ENCODE measurements at places on chromosomes 1 and 21.

DNA sequence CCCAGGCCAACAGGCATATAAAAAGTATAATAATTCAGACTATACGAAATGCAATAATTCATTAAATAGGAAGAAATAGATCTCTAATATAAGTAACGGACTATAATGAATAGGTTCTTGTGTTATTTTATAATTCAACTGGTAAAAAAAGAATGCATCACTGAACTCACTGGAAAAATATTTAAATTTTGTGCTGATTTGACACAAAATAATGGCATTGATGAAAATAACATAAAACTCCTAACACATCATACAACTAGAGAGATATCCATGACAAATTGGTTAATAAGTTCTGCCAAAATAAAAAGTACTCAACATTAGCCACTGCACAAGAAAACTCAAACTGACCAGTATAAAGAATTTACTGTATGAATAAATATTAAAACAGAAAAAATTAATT is 57.1 kb upstream of the RAB4A start:
- no peak overlapping the region for H3K4me3 ChIP-seq
- no peaks in the 10 kb centered on the region for H3K4me1 ChIP-seq
- H3K27ac ChIP-seq = no peak overlapping the region

DNA sequence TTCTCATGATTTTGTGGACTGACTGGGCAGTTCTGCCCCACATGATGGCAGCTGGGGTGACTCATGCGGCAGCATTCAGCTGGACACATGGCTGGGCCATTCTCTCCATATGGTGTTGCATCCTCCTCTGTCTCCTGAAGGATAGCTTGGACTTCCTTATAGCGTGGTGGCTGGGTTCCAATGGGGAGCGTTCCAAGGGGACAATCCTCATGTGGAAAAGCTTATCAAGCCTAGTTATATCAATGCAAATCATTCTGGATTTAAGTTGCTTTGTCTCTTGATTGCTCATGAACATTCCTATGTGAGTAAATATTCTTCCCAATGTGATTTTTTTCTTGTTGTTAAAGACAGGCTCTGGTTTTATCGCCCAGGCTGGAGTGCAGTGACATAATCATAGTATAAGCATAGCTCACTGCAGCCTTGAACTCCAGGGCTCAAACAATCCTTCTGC is 13.2 kb upstream of the SLC2A1 start:
- no peak overlapping the region for H3K27ac ChIP-seq
- H3K4me3 ChIP-seq = no peak overlapping the region

DNA sequence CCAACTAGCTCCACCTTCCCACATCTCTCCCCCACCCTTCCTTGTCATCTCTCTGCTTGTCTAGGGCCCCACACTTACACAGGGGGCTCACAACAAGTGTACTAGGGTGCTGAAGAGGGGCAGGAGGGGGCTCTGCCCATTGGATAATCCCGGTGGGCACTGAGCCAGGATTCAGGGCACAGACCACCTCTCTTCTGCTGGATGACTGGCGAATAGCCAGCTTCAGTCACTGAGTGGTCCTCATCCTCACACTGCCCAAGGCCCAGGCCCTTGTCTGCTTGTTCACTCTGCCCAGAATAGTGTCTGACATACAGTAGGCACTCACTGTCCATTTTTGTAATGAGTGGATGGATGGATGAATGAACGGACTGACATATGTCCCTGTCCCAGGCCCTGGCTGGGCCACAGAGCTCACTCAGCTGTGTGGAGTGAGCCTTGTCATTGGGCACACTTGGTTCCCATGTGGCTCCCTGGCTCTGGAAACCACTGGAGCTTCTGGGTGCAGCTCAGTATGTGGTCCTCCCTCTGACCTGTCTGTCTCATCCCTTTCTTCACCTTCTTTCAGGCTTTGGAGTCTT is 36.6 kb downstream of the FOXO6 start:
- H3K4me3 ChIP-seq = no peak overlapping the region
- DNase-seq = no peak
- no peak overlapping the region for H3K27ac ChIP-seq
- no peaks in the 10 kb centered on the region for H3K4me1 ChIP-seq

DNA sequence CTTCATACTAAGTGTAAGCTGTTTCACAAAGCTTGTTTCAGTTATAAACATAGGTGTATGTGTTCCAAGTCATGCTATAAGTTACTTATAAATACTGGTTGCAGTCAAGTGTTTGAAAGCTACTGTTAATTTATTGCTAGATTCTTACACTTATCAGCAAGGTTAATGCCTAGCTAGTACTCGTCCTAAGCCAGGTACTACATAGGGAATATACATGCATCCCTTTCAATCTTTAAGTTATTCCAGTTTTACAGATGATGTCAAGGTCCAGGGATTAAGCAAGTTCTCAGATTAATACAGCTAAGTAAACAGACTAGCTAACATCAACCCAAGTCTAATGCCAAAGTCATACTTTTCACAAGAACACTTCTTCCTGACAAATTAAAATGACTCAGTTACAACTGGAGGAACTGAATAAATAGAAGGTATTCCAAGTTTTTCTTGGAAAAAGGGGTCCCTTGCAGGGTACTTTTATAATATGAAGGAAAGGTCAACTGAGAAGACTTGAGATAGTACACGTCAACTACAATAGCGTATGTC is 652.2 kb upstream of the USP24 start:
- H3K27me3 ChIP-seq = no peaks in the 10 kb centered on the region
- H3K36me3 ChIP-seq = no peaks in the 10 kb centered on the region
- no peak overlapping the region for H3K27ac ChIP-seq
- H3K4me1 ChIP-seq = no peaks in the 10 kb centered on the region

- peaks cover 6% of the 10 kb centered on the region for H3K4me1 ChIP-seq
- DNase-seq = no peak
- H3K27me3 ChIP-seq = no peaks in the 10 kb centered on the region
- H3K4me3 ChIP-seq = no peak overlapping the region
These were observed 17.9 kb downstream of the ATP5PO start for GRCh38 chr21:33897739-33898138.

DNA sequence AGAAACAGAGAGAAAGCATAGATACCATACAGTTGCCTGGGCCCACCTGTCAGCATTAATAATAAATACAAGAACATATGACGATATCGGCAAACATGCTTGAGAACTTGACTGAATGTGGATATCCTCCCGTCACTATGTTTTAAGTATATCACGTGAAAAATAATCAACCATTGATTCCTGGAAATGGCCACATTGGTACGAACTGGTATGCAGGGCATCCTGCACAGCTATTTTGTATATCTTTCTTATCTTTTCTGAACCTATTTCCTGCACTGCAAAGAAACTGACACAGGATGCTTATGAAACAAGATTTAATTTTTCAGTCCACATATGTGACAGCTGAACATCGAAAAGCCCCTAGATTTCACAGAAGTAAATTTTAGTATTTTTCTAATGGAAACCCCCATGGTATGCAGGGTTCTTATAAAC is 22.8 kb upstream of the RGS1 start:
- H3K27ac ChIP-seq = peak overlapping the region; percentile 80
- peaks cover 46% of the 10 kb centered on the region for H3K4me1 ChIP-seq
- H3K27me3 ChIP-seq = no peaks in the 10 kb centered on the region

DNA sequence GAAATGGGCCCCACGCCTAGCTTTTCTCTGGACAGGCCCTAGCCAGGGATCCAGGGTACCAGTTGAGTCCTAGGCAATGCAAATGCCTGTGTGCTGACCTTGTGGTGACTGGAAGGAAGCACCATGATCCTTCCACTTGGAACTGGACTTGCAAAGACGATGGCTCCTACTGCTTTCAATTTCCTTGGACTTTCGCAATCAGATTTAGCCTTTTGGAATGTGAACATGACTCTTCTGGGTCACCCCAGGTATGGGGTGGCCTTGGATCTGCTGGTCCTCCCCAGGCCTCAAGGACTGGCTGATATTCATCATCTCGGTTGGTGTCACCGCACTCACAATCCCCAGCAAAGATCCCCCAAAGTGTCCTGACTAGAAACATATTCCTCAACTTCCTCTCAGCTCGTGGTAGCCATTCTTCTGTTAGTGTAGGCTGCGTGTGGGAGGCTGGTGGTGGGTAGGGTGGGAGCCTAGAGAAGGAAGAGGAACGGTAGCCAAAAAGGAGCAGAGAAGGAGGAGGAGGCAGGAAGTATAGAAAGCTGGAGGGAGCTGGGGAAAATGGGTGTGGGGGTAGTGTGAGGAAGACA is 130.5 kb downstream of the PPIAL4G start:
- DNase-seq = no peak
- H3K4me3 ChIP-seq = no peak overlapping the region
- no peaks in the 10 kb centered on the region for H3K36me3 ChIP-seq
- H3K27me3 ChIP-seq = peaks cover 48% of the 10 kb centered on the region

DNA sequence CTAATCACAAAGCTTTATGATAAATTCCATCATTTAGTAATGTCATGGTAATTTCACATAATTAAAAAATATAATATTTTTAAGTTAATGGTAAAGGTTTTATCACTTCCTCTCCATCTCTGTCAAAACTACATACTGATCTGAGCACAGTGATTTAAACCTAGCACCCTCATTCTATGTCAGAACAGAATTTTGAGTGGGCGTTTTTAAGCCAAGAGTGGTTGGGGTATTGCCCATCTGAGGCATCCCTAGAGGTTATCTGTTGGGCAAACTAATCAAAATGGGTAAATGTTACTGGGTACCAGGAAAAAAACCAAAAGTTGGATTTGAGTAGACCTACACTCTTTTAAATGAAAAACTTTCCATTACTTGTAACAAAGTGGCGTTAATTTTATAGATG is 100.7 kb upstream of the GFI1 start:
- peaks cover 23% of the 10 kb centered on the region for H3K4me1 ChIP-seq
- H3K27me3 ChIP-seq = no peaks in the 10 kb centered on the region
- H3K36me3 ChIP-seq = no peaks in the 10 kb centered on the region
- no peak overlapping the region for H3K27ac ChIP-seq

- H3K27ac ChIP-seq = no peak overlapping the region
- no peaks in the 10 kb centered on the region for H3K27me3 ChIP-seq
- H3K36me3 ChIP-seq = no peaks in the 10 kb centered on the region
- no peak for DNase-seq
- H3K4me3 ChIP-seq = no peak overlapping the region
- no peaks in the 10 kb centered on the region for H3K4me1 ChIP-seq
These were observed 135.6 kb upstream of the CACNA1E start for GRCh38 chr1:181347495-181348390.

- H3K4me3 ChIP-seq = no peak overlapping the region
- H3K4me1 ChIP-seq = no peaks in the 10 kb centered on the region
- no peak overlapping the region for H3K27ac ChIP-seq
- no peaks in the 10 kb centered on the region for H3K36me3 ChIP-seq
These were observed 33.1 kb upstream of the LRRC3 start for GRCh38 chr21:44421901-44422840.

- H3K4me3 ChIP-seq = no peak overlapping the region
- DNase-seq = no peak
- no peaks in the 10 kb centered on the region for H3K4me1 ChIP-seq
- no peaks in the 10 kb centered on the region for H3K36me3 ChIP-seq
- no peak overlapping the region for H3K27ac ChIP-seq
- H3K27me3 ChIP-seq = no peaks in the 10 kb centered on the region
These were observed 40.2 kb downstream of the PRMT6 start for GRCh38 chr1:107096690-107097089.
